ENCODE measurements at places on chromosomes 5 and 9.
A peak's percentile ranks its signal among the peaks of the same experiment; 100 is the strongest.

GRCh38 chr9:23258569-23258968 is 567.5 kb downstream of the ELAVL2 start:
- no peak for DNase-seq

GRCh38 chr9:89623925-89624420 is 19.2 kb downstream of the GADD45G start:
- no peak for DNase-seq

- DNase-seq = no peak
These were observed 106.5 kb upstream of the PRRC1 start for GRCh38 chr5:127410959-127411358.

GRCh38 chr9:35569206-35569605 is 35.9 kb upstream of the TESK1 start:
- peak; percentile 36 for DNase-seq

- no peak for DNase-seq
These were observed 622.0 kb upstream of the DAB2 start for GRCh38 chr5:40046792-40047191.

GRCh38 chr9:109074236-109074889 is 45.4 kb downstream of the TMEM245 start:
- no peak for DNase-seq
